Kasumi-1 (cell line): ENCODE measurements at places on chromosomes 7 and 10.

DNA sequence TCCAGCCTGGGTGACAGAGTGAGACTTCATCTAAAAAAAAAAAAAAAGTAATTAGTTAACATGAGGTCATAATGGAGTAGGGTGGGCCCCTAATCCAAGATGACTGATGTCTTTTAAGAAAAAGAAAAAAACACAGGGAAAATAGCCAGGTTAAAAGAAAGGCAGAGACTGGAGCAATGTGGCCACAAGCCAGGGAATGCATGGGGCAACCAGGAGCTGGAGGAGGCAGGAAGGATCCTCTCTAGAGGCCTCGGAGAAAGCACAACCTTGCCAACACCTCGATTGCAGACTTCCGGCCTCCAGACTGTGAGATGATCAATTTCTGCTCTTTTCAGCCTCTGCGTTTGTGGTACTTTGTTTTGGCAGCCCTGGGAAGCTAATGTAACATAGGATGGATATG lies 121.5 kb downstream of the ITIH5 start:
- DNase-seq: no peak

GRCh38 chr7:121081327-121081936 lies 92.9 kb downstream of the CPED1 start:
- DNase-seq: peak; percentile 51

DNA sequence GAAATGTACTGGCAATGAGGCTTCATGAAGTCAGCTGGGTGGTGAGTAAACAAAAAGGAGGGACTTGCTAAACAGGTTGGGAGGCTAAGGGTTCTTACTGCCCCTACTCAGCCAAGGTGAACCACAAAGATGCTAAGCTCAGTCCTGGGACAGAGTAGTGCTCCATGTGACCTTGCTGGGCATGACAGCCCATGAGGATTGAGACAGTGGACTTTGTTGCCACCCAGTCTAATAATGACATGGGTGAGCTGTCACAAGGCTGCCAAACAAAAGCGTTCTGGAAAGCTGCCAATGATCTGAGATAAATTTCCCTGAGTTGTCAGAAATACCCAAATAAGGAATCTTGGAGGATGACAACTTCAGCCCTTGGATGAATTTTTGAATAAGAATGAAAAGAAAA lies 75.2 kb downstream of the CLEC2L start:
- no peak for DNase-seq

DNA sequence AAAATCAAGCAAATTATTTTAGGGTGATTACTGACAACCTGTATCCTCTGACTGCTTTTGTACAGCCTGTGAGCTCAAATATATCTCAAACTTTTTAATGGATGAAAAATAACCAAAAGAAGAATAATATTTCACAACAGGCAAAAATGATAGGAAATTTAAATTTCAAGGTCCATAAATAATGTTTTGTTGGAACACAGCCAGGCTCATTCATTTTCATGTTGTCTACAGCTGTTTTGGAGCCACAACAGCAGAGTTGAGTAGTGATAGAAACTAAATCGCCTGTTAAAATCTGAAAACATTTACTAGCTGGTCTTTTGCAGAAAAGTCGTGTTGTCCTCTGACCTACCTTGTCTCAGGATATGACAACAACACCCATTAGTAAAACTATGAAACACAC lies 75.9 kb downstream of the GLI3 start:
- no peak for DNase-seq

GRCh38 chr7:86643561-86644281 lies at the start of gene GRM3:
Gene GRM3 (plus strand): TSS chr7:86643909. CDS start chr7:86765146, 121,237 bp downstream.
- DNase-seq: no peak
